ENCODE measurements at places on chromosomes 4 and X. TPM values are rescaled to one million over a fixed set of nuclear protein-coding genes. Genes with fewer than 3 reads are reported as not detected.

GNRHR gene
- total RNA-seq, result not detected

F11 gene
- not detected for total RNA-seq

VCX gene
- not detected for total RNA-seq

CPE gene
- 6.3 TPM for total RNA-seq

All from cardiac ventricle fibroblast (primary cell).